ENCODE measurements at places on chromosomes 3 and 15.

GRCh38 chr3:165728924-165729323 is 108.3 kb downstream of the BCHE start:
- DNase-seq = no peak

GRCh38 chr15:32994810-32995424 is 199.6 kb downstream of the FMN1 start:
- DNase-seq = no peak

- DNase-seq = no peak
These were observed 5.1 kb downstream of the ABI3BP start for GRCh38 chr3:100988080-100988479.

GRCh38 chr3:10666621-10667020 is 149.4 kb upstream of the SLC6A11 start:
- DNase-seq = no peak

DNA sequence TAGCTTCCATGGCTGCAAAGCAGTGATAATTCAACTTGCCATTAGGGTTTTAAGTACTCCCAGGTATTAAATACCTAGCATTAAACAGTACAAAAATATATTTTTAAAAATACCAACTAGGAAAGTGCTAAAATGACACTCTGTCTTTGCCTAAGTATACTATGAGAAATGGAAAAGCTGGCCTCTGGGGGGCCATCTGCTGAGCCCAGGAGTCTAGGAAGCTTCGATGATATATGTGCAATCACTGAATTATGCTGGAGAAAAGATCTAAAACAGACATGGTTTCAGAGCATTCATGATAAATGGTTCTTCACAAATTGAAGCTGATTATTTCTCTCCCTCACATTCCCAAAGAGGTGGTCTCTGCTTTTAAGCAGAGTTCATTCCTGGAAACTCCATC is 191.8 kb downstream of the OPA1 start:
- DNase-seq = no peak

DNA sequence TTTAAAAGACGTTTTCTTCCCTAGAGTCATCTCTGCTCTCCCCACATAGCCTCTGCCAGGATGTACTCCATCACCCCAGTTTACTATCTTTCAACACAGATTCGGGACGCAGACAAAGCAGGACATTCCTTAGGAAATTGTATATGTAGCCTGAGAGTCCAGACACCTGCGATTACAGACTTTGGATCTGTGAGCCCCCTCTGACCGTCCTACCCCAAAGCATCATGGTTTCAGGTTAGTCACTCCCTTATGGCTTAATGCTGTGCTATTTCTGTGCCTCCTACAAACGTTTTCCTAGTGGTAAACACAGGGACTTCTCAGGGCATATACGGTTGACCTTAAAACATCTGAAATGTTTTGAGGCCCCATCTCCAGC is 234.0 kb upstream of the BHLHE40 start:
- DNase-seq = no peak

DNA sequence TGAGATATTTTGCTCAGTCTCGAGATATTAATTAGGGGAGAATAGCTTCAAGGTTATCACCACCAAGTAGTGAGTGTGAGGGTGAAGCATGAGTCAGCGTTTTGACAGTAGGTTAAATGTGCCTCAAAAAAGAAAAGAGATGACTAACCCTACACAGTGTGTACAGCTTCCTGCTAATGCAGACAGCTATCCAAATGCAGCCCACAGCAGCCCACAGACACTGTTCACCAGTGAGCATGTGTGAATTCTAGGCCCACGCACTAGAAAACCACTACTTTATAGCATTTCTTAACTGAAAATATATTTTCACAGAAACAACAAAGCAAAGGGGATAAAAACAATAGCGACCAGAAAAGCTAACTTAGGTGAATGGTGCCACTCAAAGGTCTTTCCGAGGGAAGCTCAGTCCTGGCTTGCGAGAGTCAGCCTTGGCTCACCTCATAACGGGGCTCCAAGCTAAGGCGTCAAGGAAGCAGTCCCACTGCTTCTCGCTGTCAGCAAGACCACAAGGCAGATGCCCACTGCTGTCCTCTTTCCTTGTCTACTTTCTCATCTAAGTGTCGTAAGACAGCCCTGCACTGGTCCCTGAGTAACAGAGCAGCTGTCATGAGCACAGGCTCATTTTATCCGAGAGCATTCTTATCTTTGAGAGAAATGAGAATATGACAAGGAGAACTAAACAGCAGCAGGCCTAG is 47.6 kb downstream of the TXNRD3 start:
- DNase-seq = no peak

DNA sequence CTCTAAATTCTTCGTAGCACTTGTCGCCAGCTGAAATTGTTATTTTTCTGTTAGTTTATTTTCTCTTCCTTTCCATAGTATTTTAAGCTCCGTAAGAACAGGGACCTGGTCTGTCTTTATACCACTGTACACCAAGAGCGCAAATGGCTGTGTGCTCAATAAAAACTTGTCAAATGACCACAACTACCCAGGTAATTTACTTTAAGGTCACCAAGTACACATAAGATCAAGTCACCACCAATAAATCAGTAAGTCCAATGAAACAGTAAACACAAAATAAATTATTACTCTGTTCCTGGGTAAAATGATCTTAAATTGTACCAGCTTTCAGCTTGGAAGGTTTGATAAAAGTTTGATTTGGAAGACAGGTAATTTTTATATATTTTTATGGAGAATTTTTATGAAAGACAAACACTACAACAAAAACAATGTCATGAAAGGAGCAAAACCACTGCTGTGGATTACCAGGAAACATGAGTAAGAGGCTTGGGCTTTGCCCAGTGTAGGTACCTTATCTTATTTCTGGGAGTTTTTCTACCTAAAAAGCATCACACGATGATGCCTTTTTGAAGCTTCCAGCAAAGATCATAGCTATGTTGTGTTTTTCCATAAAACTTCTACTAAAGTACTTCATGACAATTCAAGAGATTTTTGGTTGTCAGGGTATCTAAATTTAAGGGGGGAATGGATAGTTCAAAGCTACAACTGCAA is 406.8 kb downstream of the SHQ1 start:
- no peak for DNase-seq

GRCh38 chr3:86785386-86785785 is 205.6 kb downstream of the VGLL3 start:
- no peak for DNase-seq

DNA sequence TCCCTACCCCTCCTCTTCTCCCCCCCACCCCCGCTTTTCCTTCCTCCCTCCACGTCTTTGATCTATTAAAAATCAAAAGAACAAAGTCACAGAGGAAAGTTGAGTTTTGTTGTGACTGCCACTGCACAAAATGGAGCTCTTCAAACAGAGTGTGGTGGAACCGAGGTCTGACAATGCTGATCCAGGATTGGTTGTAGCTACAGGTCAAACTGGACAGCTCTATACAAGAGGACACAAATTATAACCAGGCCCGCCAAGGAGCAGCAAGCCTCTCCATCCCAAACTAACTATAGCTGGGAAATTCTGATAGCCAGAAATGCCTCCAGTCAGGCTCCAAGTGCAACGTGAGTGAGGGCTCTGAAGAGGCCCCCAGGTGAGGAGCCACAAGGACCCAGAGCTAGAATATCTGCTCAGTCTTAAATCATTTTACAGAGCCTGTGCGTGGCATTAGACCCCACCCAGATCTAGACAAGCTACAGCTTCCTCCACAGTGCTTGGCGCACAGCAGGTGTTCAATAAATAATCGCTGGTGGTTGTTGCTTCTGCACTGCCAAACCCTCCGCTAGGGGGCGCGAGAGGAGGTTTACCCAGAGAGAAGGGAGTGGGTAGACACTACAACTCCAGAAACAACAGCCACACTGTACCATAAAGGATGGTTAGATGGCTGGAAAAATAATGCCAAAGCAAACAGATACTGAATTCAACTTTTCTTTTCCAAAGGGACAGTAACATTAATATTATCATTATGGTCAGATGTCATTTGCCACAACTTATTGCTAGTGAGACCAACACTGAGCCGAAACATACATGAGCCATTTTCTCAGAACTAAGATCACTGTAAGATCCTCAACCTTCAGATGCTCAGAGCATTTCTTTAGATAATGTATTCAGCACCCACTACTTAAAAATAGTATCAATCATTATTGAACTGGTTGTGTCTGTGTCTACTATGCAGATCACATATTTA is 44.6 kb downstream of the ZIC4 start:
- DNase-seq = no peak

- no peak for DNase-seq
These were observed 48.6 kb upstream of the LDHAL6B start for GRCh38 chr15:59157840-59158700.

DNA sequence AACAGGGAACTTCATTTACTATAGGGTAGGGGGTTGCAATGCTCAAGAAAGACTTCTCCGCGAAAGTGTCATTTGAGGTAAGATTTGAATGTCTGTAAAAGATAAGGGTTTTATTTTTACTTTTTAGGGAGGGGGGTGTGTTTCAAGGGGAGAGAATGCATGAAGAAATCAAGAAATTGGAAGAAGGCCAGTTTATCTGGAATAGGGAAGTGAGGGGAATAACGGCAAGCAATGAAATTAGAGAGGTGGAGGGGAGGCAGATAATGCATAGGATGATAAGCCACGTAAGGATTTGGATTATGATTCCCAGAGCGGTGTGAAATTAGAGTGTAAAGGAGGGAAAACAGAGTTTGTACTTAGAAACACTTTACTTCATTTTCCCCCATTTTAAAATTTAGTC is 63.0 kb upstream of the MB21D2 start:
- no peak for DNase-seq

GRCh38 chr15:92719021-92719420 is 63.4 kb upstream of the FAM174B start:
- DNase-seq = no peak

DNA sequence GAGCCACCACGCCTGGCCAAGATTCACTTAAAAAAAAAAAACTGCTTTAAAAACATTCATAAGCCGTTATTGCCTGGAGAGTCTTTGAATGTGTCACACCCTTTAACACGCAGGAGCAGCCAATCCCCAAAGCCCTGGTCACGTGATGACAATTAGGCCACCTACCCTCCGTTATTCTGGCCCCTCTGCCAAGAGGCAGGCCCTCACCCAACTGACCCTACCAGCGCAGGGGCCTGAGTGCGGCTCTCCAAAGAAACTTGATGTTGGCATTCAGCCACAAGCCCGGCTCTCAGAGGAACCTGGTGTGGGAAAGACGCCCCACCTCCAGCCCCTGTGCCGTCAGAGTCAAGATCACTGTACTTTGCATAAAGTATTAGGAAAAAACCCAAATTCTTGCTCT is 11.6 kb upstream of the MUC4 start:
- DNase-seq = no peak

- no peak for DNase-seq
These were observed 281.0 kb downstream of the KLF13 start for GRCh38 chr15:31607656-31608055.

GRCh38 chr3:194368918-194369317 is 625 bp downstream of the LRRC15 start:
- no peak for DNase-seq

DNA sequence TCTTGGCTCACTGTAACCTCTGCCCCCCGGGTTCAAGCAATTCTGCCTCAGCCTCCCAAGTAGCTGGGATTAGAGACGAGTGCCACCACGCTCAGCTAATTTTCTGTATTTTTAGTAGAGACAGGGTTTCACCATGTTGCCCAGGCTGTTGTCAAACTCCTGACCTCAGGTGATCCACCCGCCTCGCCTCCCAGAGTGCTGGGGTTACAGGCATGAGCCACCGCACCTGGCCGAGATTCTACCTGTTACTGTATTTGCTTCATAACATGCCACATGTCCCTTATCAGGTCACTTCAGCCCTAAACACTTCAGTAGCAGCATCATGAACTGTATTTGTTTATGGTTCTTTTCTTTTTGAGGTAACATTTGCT is 7.5 kb upstream of the LCTL start:
- no peak for DNase-seq

DNA sequence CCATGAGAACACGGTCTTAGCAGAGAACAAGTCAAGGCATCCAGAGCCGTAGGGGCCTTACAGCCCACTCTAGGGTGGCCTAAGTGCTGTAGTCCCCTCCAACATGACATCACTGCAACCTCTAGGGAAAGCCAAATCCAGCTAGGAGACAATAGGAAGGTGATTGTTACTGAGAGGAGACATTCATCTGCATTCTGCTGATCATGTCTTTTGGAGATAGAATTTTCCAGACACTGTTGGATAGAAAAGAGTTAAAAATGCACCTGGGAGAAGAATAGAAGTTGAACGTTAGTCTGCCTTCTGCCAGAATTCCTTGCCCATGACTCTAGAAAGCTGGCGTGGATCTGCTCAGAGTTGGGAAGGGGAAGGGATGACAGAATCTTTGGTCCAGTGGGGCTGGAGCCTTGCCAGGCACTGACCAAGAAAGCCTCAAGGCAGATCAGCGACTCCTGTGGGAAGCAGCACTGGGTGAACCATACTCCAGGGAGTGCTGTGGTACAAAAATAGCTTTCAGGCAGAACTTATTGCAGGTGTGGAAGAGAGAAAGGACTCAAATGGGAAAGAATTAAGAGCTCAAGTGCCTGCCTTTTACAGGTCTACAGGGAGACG is 44.8 kb upstream of the RAF1 start:
- no peak for DNase-seq

- no peak for DNase-seq
These were observed 152.8 kb downstream of the UACA start for GRCh38 chr15:70610541-70610940.

GRCh38 chr15:64982472-64982871 is 7.2 kb downstream of the SPG21 start:
- DNase-seq = no peak

DNA sequence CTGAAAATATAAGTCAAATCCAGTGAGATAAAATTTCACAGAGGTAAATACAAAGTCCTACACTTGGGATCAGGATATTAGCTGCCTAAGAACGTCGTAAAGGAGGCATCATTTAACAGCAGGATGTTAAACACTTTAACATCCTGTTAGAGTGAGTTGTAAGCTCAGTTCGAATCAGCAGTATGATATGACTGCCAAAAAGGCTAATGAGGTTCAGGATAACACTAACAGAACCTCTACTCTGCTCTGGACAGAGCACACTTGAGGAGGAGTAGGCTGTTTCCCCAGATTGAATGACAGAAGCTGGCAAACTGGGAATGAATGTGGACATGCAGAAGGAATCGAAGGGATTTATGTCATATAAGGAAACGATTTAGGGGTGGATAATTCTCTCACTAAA is 227.1 kb upstream of the CD96 start:
- no peak for DNase-seq

GRCh38 chr3:130741946-130742610 is 4.6 kb downstream of the PIK3R4 start:
- no peak for DNase-seq

DNA sequence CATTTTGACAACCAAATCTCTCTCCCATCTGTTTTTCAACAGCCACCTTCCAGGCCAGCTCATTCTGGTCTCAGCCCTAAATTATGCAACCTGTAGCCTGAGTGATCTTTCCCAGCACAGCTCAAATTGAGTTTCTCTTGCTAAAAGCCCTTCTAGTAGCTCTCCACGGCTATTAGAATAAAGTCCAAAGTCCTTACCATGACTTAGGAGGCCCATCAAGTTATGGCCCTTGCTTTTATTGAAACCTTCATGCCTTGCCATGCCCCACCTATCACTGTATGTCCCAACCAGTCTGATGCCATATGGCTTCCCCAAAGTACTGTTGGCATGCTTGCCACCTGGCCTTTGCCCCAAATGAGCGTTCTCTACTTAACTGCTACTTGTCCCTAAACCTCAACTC is 303.5 kb upstream of the GADL1 start:
- no peak for DNase-seq
